Panc1 (cell line): ENCODE measurements at places on chromosomes 16 and 17.

GRCh38 chr16:87856791-87857228 is 12.5 kb downstream of the SLC7A5 start:
- DNase-seq = no peak

DNA sequence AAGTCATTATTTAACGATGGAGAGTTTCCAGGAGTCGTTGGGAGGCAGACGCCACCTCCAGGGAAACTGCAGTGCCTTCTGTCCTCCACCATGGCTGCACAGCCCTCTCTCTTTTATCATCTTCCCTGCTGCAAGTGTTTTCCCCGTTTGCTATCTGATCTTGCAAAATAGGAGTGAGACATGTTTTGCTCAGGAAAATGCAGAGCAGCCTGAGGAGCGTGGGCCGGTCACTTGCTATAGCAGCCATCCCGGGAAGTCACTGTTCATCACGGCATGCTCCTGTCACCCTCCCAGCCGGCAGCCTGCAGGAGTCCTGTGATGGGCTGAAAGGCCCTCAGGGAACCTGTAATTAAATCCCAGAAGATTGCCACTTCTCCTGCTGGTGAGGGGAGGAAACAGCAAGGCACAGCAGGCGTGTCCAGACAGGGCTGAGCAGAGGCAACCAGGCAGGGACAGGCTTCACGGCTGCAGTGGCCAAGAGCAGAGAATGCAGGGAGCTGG is 143.1 kb downstream of the GSG1L start:
- DNase-seq = no peak

- no peak for DNase-seq
Observed at GRCh38 chr16:81716478-81717225, 62.4 kb upstream of the PLCG2 start.

DNA sequence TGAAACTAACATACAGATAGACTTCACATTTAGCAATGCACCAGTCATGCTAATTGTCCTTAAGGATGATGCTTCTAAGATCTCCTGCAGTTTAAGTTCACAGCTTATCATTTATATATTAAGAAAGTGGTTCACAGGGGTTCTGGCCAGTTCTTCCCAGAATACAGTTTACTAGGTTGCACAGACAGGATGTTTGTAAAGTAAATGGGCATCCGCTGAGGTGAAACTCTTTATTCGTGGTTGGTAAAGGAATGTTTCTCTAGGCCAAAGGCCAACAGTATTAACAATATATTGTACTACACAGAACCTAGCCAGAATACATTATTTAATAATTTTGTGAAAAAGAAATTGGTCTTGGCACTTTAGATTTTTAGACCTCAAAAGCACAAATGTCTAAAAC is 1427.3 kb downstream of the CDH8 start:
- no peak for DNase-seq

- no peak for DNase-seq
Observed at GRCh38 chr17:19747829-19748806, at the start of gene ALDH3A1. ALDH3A1 (minus strand) TSS chr17:19748298; CDS start chr17:19745129, 3,169 bp downstream.

GRCh38 chr16:73355981-73356380 is 308.1 kb upstream of the ZFHX3 start:
- no peak for DNase-seq

- DNase-seq = no peak
Observed at GRCh38 chr16:77424871-77425604, 9.8 kb downstream of the ADAMTS18 start.

DNA sequence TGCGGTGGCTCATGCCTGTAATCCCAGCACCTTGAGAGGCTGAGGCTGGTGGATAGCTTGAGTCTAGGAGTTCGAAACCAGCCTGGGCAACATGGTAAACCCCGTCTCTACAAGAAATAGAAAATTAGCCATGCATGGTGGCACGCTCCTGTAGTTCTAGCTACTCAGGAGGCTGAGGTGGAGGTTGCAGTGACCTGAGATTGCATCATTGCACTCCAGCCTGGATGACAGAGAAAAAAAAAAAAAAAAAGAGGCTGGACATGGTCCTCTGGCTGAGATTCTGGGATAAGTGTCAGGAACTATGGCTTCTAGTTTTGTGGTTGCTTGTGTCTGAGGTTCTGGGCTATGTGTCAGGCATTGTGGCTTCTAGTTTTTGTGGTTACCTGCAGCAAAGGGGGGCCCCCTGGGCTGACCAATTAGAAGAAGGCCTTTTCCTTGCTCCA is 7.0 kb downstream of the KSR1 start:
- no peak for DNase-seq

DNA sequence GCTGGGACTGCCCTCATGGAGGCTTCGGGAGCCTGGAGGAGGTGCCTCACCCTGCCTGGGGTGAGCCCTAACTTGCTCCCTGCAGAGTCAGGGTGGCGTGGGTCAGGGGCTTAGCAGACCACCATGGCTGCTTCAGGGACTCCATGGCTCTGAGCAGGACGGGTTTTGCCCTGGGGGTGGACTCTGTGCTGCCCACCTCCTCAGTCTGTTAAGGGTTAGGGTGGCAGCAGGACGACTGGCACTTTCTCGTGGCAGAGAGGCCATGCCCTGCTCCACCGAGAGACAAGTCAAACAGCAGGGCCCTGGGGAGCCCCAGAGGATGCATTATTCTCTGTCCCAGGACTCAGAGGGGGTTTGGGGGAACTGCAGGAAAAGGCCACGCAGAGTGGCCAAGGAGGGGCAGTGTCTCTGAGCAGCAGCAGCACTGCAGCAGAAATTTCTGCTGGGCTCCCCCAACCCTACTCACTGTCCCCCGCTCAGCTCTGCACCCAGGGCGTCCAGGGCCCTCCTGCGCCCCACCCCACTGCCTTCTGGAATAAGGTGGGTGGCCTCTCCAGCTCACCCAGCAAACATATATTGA is 1.8 kb upstream of the PRSS22 start:
- no peak for DNase-seq

DNA sequence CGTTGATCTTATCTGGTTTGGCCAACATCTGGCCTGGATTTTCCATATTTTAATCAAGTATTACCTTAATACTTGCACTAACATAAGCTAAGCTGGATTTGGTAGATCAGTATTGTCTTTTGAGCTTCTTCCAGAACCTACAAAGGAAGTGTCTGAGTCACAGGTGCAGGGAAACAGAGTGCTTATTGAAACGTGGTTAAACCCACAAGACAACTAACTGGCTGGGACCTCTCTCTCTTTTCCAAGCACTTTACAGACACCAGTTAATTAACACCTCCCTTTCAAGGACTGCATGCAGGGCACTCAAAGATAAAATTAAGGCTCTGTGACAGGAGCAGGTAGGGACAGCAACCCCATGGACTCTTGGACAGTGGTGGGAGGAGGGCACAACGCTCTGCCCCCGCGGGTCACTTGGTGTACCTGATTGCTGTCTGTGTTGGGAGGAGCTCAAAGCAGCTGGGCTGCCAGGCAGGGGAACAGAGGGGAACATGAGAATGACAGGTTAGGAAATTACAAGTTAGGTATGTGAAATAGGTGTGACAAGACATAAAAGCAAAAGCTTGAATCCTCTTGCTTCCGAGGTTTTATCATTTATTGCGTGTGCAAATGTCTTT is 133.7 kb upstream of the MON1B start:
- DNase-seq = no peak

GRCh38 chr16:68732042-68732680 is 4.9 kb upstream of the CDH1 start:
- no peak for DNase-seq

GRCh38 chr16:85166699-85167588 is 54.7 kb upstream of the CIBAR2 start:
- DNase-seq = no peak

DNA sequence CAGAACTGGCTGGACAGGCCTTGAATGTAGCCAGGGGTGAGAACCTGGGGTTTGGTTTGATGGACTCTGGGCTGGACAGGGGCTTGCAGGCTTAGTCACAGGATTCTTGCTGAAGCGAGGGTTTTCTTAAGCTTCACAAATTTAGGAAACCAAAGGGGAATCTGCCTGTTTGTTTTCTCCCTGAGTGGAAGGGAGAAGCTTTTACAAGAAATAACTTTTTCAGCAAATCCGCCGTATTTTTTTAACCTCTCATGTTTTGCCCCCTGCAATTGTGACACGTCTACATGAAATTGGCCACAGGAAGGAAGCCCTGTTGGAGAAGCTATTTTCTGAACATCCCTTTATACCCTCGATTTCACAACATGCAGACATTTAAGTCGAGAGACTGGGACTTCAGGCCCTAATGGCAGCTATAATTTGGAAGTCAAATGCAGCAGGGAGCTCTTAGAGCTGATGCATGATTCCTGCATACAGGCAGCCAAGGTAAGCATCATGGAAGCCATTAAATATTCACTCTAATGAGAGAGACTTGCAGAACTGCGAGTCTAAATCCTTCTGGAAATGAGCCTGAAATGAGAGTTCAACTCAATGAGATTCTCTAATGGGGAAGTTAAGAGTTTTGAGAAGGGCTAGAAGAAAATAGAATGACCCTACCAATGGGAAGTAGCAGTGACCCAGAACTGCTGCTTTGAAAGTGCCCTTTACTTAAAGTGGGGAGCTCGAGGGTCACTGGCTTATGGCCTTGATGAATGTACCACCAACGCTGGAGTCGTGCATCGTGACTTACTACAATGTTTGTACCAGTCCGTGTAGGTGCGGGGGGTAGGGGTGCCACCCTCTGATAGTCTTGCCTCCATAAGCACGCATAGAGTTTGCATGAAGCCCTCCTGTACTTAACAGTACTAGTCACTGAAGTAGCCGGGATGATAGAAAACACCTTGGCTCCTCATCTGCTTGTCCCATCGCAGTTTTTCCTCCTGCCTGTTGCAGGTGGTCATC is 45.1 kb upstream of the IRF8 start:
- DNase-seq = no peak

DNA sequence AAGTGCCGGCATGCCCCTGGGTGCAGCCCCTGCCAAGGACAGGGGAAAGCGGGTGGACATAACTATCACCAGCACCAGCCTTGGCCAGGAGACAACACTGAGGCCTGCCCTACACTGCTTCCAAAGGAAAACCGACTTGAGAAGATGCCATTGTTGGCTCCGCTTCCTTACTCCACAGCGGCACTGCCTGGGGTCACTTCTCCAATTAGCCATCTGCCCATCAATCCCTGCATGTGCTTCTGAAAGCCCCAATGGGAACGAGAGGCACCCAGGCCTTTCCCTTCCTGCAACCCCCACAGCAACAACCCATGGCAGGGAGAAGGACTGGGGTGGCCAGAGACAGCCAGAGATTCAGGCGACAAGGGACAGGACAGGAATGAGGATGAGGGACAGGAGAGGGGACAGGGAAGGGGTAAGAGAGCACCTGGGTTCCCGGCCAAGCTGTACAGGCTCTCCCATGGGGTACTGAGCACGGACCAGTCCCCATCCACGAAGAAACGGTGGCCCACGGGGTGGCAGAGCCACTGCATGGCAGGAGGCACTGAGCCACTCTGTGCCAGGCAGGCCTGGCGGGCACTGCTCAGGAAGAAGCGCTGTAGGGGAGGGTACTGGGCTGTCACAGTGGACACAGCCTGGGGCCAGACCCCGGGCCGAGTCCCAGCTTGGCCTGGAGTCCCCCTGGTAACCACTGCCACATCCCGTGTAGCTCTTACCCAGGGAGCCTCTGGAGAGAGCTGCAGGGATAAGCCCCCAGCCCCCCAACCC is 21.2 kb downstream of the SREBF1 start:
- DNase-seq = no peak

DNA sequence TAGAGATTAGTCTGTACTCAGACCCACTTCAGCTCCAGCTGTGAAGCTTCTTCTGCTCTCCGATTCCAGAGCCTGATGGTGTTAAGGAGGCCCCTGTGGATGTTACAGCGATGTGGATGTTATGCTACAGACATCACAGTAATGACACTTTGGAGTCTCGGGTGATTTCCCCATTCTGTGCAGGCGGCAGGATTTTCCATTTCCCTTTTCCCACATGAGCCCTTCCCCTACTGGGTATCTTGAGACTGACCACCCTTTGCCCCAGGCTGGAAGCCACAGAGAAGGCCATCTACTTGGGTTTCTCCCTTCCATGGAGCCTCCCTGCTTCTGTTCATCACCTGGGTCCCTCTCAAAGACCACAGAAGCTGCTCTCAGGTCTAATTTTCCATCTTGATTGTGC is 78.3 kb downstream of the KCNJ12 start:
- no peak for DNase-seq

DNA sequence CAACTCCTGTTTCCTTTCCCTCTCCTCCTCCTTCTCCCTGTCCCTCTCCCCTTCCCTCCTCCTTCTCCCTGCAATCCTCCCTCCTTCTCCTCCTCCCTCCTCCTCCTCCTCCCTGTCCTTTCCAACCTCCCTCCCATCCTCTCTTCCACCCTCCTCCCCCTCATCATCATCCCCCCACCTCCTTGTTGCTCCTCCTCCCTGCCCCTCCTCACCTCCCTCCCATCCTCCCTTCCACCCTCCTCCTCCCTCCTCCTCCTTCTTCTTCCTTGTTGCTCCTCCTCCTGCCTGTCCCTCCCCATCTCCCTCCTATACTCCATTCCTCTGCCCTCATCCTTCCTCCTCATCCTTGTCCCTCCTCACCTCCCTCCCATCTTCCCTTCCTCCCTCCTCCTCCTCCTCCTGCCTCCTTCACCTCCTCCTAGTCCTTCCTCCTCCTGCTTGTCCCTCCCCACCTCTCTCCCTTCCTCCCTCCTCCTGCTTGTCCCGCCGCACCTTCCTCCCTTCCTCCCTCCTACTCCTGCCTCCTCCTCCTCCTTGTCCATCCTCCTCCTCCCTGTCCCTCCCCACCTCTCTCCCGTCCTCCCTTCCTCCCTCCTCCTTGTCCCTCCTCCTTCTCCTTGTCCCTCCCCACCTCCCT is 222.5 kb downstream of the IRF8 start:
- DNase-seq = no peak

DNA sequence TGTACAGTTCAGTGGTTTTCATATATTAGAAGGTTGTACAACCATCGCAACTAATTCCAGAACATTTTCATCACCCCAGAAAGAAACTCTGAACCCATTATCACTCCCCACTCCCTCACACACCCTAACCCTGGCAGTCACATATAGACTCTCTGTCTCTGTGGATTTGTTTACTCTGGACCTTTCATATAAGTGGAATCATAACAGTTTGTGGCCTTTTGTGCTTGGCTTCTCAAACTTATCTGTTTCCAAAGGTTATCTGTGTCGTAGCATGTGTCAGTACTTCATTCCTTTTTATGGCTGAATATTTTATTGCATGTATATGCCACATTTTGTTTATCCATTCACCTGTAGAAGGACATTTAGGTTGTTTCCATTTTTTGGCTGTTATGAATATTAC is 12.4 kb downstream of the TENT4B start:
- DNase-seq = no peak

GRCh38 chr17:16417896-16418684 is 2.7 kb downstream of the TRPV2 start:
- DNase-seq = no peak

DNA sequence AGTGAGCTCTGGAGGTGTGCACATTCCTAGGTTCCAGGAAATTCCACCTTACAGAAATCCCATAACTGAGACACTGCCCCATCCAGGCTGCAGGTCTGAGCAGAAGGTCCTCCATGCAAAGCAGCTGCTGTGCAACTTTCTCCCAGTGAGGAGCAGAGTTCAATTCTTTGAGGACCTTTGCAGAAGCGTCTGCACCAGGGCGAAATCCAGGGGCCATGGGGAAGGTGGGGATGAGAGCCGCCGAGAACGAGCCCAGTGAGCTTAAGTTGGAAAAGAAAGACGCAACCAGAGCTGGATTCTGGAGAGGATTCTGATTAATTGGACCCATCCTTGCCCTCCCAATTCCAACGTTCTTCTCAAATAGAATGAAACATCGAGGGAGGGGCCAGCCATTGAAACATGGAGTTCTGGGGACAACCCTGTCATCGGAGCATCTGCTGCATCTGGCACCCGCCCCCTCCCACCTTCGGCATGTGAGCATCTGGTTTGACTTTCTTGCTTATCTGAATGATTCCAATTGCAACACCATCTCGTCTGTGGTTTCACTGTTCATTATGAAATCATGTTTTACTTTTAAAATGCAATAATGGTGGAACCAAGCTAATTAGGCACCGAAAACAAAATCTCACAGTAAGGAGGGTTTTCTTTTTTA is 190.6 kb upstream of the FOXF1 start:
- no peak for DNase-seq
